ENCODE measurements at places on chromosomes 3 and 15. TPM values are rescaled to one million over a fixed set of nuclear protein-coding genes. Genes with fewer than 3 reads are reported as not detected.

The COMMD2 gene
- 25.0 TPM for total RNA-seq

DNA sequence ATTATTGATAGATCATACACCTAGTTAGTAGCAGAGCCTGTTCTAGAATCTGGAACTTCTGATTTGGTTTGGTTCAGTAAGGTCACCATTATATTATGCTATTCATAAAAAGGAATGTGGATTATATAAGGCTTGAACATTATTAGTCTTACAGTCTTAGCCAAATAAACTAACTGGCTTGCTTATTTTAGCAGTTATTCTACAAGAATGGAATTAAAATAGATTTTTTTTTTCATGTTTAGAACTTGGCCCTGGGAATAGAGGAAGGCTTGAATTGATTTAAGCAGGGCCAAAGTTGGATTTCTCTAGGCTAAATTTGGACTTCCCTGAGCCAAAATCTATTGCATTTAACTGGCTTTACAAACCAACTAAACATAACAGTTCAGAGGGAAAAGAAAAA lies 24.4 kb downstream of the DTWD1 start:
- no peak for DNase-seq

The CHDH gene
- total RNA-seq: 0.02 TPM

The CCDC54 gene
- not detected for total RNA-seq

The SHC4 gene
- 1.4 TPM for total RNA-seq

The RPL15 gene
- total RNA-seq: 2,185 TPM

All from activated naive CD4-positive, alpha-beta T cell treated with anti-CD3 and anti-CD28 coated beads, Interleukin-2, amount 50 U/mL, for 72 hours (primary cell).